ENCODE measurements at places on chromosomes 7 and 10. TPM values are rescaled to one million over a fixed set of nuclear protein-coding genes. Genes with fewer than 3 reads are reported as not detected.

Gene OR13A1
- total RNA-seq, result not detected

Gene MMRN2
- not detected for total RNA-seq

GRCh38 chr7:32905175-32905662 is 13.7 kb upstream of the KBTBD2 start:
- DNase-seq, result peak; percentile 90
- peak overlapping the region; percentile 75 for H3K4me3 ChIP-seq
- H3K36me3 ChIP-seq, result no peaks in the 10 kb centered on the region
- H3K27ac ChIP-seq, result peak overlapping the region; percentile 95

DNA sequence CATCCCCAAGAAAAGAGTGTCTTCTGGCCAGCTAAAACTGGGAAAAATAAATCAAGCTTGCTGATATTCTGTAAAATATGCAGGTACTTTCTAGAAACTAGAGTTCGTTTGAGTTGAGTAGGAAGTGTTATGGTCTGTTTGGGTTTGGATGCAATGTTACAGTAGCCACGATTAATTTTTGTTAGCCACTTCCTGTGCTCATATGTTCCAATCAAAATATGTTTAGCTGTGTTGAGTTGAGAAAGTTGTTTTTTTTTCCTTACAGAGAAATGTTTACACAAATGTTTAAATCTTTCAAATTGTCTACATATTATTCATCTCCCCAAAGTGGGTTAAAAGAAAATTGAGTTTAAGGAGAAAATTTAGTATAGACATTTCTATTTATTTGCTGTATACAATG is 11.3 kb upstream of the LAMB1 start:
- no peak overlapping the region for H3K27ac ChIP-seq
- H3K36me3 ChIP-seq, result no peaks in the 10 kb centered on the region
- no peaks in the 10 kb centered on the region for H3K4me1 ChIP-seq
- DNase-seq, result no peak
- no peak overlapping the region for H3K4me3 ChIP-seq
- peaks cover 16% of the 10 kb centered on the region for H3K27me3 ChIP-seq

DNA sequence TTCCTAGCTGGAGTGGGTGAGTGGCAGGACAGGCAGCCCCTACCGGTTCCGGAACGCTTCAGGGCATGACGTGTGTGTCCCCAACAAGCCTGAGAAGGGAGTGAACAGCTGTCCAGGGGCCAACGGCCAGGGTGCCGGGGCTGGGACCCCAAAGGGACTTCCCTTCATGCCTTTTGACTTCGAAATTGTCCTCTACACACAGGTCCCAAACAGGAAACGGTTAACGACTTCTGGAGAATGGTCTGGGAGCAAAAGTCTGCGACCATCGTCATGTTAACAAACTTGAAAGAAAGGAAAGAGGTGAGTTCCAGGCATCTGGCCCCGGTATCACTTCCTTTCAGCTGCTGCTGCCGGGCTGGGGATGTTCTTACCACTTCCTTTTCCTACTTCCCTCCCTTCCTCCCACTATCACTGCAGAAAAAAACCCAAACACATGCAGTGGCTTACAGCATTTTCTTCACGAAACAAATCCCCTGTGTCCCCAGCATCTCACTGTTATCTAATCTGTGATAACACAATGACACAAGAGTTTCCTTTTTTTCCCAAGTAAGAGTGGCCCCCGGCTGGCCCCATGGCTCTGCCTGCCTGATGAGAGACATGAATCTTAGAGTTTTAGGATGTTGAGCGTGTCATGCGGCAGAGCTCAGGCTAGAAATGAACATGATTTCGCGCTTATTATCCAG is 63.2 kb downstream of the MKI67 start:
- peaks cover 75% of the 10 kb centered on the region for H3K36me3 ChIP-seq
- peak overlapping the region; percentile 51 for H3K4me3 ChIP-seq
- peak; percentile 64 for DNase-seq
- H3K27ac ChIP-seq, result peak overlapping the region; percentile 76
- peaks cover 63% of the 10 kb centered on the region for H3K4me1 ChIP-seq

Gene DLD
- 70.6 TPM for total RNA-seq

DNA sequence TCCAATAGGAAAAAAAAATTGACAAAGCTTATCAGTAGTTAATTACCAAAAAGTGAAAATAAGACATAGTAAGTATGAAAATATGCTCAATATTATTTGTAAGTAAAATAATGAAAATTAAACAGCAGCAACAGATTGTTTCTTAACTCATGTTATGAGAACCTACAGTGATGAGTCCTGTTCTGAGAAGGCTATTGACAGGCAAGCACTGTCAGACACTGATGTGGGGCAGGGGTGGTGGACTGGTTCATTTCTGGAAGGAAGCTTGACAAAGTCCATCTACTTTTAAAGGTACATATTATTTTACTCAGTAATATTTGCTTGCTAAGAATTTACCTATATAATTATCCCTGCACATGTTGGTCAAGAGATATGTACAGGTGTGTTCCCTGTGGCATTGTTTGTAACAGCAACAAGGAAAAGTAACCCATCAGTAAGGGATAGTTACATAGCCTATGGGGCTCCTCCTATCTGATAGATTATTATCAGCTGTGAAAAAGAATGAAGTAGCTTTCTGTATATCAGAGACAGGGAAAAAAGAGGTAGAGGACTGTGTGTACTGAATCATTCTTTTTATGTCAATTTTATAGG is 161.6 kb downstream of the RTKN2 start:
- H3K27ac ChIP-seq, result no peak overlapping the region
- no peak overlapping the region for H3K4me3 ChIP-seq
- H3K36me3 ChIP-seq, result peaks cover 7% of the 10 kb centered on the region
- no peaks in the 10 kb centered on the region for H3K27me3 ChIP-seq

GRCh38 chr7:120169996-120170783 is 102.8 kb upstream of the KCND2 start:
- no peak overlapping the region for H3K4me3 ChIP-seq
- H3K36me3 ChIP-seq, result no peaks in the 10 kb centered on the region
- no peak overlapping the region for H3K27ac ChIP-seq
- no peaks in the 10 kb centered on the region for H3K27me3 ChIP-seq

Gene HSPA12A
- total RNA-seq, result 0.05 TPM

GRCh38 chr7:72028267-72028666 is 383.9 kb downstream of the CALN1 start:
- no peak for DNase-seq
- H3K27me3 ChIP-seq, result no peaks in the 10 kb centered on the region
- no peaks in the 10 kb centered on the region for H3K4me1 ChIP-seq
- no peak overlapping the region for H3K4me3 ChIP-seq
- H3K27ac ChIP-seq, result no peak overlapping the region

DNA sequence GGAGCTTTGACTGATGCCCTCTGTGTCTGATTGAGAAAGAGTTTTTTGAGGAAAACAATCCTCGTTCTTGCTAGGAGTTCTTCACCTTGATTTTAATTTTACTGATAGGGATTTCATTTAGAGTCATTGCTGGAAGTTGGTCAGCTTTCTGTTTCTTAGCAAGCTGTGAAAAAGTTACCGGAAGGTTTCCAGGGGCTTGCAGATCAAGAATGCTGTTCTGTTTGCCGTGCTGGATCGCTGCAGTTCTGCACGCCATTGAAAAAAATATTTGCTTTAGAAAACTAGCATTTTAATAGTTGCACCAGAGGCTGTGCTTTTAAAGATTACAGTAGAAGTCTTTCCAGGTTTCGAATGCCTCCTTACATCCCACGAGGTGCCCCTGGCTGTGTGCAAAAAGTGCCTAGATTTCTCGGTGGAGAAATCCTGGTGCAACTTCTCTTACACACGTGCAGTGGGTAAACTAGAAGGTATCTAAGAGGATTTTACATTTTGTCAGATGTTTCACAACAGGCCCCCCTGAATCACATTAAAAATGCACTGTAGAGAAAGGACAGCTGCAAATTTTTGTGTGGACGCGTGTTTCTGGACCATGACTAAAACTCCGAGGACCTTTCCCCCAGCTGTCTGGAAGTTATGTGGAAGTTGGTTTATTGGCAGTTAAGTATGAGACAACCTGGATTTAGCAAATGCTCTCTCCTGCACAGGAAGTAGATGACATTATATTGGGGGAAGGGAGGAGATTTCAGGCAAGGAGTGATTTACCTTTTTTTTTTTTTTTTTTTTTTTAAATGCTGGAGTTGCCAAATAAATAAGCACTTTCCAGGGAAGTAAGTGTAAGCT is 5.8 kb downstream of the TCF7L2 start:
- H3K4me1 ChIP-seq, result peaks cover 7% of the 10 kb centered on the region
- DNase-seq, result no peak
- H3K4me3 ChIP-seq, result no peak overlapping the region
- peaks cover 4% of the 10 kb centered on the region for H3K36me3 ChIP-seq
- H3K27me3 ChIP-seq, result peaks cover 77% of the 10 kb centered on the region

Gene SEM1
- total RNA-seq, result 43.3 TPM

Gene ITIH2
- not detected for total RNA-seq

Gene SFTPA2
- not detected for total RNA-seq

DNA sequence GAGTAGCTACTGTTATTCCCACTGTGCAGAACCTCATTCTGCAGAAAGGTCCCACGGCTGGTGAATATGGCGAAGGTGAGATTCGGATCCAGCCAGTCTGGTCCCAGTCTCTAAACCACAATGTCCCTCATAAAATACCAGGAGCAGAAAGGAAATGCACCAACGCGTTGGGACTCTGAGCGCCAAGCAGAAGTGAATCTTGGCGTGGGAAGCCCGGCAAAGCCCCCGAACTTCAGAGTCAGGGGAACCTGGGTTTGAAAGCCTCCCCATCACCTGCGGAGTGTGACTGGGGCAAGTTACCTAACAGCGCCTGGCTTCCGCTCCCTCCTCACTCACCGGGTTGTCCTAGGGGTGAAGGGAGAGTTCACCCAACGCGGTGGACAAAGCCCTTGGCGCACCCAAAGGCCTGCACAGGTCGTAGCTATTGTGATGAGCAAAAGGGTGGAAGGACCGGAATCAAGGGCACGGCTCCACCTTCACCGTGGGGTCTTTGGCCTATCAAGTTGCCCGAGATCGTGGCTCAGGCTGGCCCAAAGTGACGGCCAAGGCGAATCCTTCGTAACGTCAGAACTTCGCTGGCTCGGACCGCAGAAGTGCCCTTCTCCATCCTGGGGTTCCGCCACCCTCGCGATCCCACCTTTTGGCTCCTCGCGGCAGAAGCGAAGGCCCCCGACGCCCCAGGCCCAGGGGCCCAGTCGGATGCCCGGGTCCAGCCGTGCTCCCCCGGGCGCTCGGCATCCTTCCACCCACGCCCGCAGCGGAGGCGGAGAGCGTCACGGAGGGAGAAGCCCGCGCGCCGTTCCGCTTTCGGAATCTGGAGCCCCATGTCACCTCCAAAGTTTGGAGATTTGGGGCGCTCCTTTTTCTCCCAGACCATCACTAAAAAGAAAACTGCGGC is 811 bp downstream of the RGS10 start:
- H3K4me3 ChIP-seq, result peak overlapping the region; percentile 81
- peaks cover 23% of the 10 kb centered on the region for H3K36me3 ChIP-seq
- H3K4me1 ChIP-seq, result peaks cover 58% of the 10 kb centered on the region
- H3K27ac ChIP-seq, result peak overlapping the region; percentile 75

GRCh38 chr7:117008886-117009531 is 55.7 kb downstream of the ST7 start:
- no peak overlapping the region for H3K4me3 ChIP-seq
- H3K4me1 ChIP-seq, result peaks cover 49% of the 10 kb centered on the region
- H3K27ac ChIP-seq, result peak overlapping the region; percentile 47
- peaks cover 47% of the 10 kb centered on the region for H3K27me3 ChIP-seq
- peak; percentile 56 for DNase-seq
- peaks cover 2% of the 10 kb centered on the region for H3K36me3 ChIP-seq

- H3K4me3 ChIP-seq, result no peak overlapping the region
- H3K4me1 ChIP-seq, result no peaks in the 10 kb centered on the region
- H3K27me3 ChIP-seq, result no peaks in the 10 kb centered on the region
- peaks cover 63% of the 10 kb centered on the region for H3K36me3 ChIP-seq
- no peak for DNase-seq
These were observed 48.9 kb downstream of the IRF5 start for GRCh38 chr7:128986609-128987008.

GRCh38 chr10:109374215-109374614 is 549.1 kb downstream of the XPNPEP1 start:
- no peaks in the 10 kb centered on the region for H3K36me3 ChIP-seq
- H3K27me3 ChIP-seq, result no peaks in the 10 kb centered on the region
- no peak overlapping the region for H3K4me3 ChIP-seq
- no peaks in the 10 kb centered on the region for H3K4me1 ChIP-seq
- DNase-seq, result no peak

Gene CACNA2D1
- not detected for total RNA-seq

Gene FAM131B
- 1.2 TPM for total RNA-seq

DNA sequence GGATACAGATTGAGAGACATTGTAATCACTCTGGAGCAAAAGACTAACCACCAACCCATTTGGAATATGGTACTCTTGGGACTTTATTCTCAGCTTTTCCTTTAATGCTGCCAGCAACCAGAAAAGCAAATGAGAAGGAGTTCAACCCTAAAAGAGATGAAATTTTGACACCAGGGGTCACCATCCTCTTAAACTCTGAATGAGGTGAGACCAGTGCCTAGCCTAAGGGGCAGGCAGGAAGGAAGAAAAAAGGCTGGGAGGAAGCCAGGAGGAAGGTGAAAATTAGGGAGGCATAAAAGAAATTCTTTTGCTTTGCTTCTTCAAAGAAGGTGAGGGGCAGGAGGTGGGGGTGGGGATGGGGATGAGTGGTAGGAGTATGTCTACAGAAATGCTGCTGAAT is 135.8 kb downstream of the JAZF1 start:
- no peak for DNase-seq
- no peak overlapping the region for H3K27ac ChIP-seq
- H3K4me3 ChIP-seq, result no peak overlapping the region
- peaks cover 17% of the 10 kb centered on the region for H3K4me1 ChIP-seq
- H3K27me3 ChIP-seq, result no peaks in the 10 kb centered on the region

GRCh38 chr7:151053096-151053495 is 4.6 kb downstream of the CDK5 start:
- peaks cover 36% of the 10 kb centered on the region for H3K4me1 ChIP-seq
- H3K27ac ChIP-seq, result no peak overlapping the region
- no peak overlapping the region for H3K4me3 ChIP-seq
- DNase-seq, result no peak

GRCh38 chr10:49579621-49580020 is 30.5 kb upstream of the SLC18A3 start:
- no peak overlapping the region for H3K27ac ChIP-seq
- H3K27me3 ChIP-seq, result peaks cover 15% of the 10 kb centered on the region
- no peak for DNase-seq

Gene ABCF2
- 27.6 TPM for total RNA-seq

DNA sequence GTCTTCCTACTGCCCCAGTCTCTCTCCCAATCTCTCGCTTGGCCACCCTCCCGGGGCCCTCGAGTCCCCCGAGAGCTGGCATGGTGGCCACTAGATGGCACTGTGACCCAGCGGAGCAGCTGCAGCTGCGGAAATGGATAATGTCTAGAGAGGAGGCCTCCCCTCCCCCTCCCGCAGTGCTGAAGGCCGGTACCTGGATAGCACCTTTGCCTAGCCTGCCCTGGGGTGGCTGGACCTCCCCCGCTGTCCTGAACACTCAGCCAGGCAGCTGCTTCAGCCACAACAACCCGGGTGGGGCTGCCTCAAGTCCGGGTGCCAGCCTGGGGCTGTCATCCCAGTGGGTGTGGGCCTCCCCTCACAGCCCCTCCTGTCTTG is 65.2 kb downstream of the GOLGA7B start:
- no peak overlapping the region for H3K4me3 ChIP-seq
- peaks cover 18% of the 10 kb centered on the region for H3K27me3 ChIP-seq
- H3K4me1 ChIP-seq, result peaks cover 5% of the 10 kb centered on the region
- no peak overlapping the region for H3K27ac ChIP-seq
- peak; percentile 76 for DNase-seq

GRCh38 chr7:42854571-42855118 is 57.2 kb downstream of the C7orf25 start:
- H3K36me3 ChIP-seq, result no peaks in the 10 kb centered on the region
- H3K4me1 ChIP-seq, result peaks cover 5% of the 10 kb centered on the region
- H3K27me3 ChIP-seq, result peaks cover 41% of the 10 kb centered on the region
- no peak overlapping the region for H3K4me3 ChIP-seq
- no peak overlapping the region for H3K27ac ChIP-seq

Gene ZNF12
- 23.9 TPM for total RNA-seq

Gene TMEM176B
- not detected for total RNA-seq

Measured in activated CD4-positive, alpha-beta memory T cell treated with anti-CD3 and anti-CD28 coated beads, Interleukin-2, amount 10 ng/mL, durations not matched to agents 7 days and 5 days (primary cell).